PC-3 (cell line): ENCODE measurements at places on chromosomes 3 and 15. TPM values are rescaled to one million over a fixed set of nuclear protein-coding genes. Genes with fewer than 3 reads are reported as not detected.

DNA sequence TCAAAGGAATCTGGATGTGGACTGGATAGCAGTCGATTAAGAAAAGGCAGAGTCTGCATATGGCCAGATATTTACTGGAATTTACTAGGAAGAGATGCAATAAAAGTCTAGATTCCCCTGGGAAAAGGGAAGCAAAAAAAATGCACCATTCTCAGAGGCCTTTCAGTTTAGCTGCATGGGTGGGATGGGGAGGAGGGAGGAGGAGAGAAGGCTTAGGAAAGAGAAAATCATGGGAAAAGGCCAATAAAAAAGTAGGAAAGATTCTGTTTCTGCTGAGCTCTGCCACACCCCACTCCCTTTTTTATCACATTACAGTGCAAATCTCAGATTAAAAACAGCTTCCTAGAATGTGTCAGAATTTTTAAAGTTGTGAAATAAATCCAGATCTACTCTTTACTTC, 103.6 kb downstream of the ADAMTS9 start:
- DNase-seq = no peak

- no peak for DNase-seq
Measured at GRCh38 chr3:126180477-126181397, at the start of gene ALDH1L1. TSS of gene ALDH1L1 (minus strand) at chr3:126180586. CDS start at chr3:126160979, 19,607 bp downstream.

DNA sequence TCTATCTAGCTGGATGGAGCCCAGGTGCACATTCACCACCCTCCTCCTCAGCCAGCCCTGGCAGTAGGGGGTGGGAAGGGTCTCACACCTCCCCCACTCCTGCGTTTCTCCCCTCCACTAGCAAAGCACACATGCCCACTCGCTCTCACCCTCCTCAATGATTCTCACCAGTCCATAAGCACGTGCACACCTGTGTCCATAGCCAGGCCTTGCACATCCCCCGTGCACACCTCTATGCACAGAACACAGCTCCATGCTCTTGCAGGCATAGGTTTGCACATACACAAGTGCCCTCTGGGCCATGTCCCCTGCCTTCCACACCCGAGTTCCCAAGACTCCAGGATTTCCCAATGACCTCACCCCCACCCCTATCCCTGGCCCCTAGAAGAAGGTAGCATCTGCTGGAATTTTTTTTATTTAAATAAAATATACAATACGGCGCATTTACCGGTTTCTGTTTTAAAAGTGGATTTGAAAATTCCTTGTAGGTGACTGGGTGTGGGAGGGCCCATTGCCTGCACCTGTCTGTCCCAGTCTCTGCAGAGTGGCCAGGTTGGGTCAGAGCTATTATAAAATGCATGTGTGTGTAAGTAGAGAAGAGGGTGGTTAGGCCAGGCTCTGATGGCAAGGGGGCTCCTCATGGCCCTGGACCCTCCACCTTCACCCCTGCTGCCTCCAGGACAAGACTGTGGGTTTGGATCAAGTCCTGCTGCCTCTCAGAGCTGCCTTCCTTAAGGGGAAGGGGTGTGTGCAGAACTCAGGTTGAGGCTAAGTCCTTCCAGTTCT, 49.1 kb downstream of the HCN4 start:
- no peak for DNase-seq

CCR8 gene
- not detected in 2 replicates for total RNA-seq

DNA sequence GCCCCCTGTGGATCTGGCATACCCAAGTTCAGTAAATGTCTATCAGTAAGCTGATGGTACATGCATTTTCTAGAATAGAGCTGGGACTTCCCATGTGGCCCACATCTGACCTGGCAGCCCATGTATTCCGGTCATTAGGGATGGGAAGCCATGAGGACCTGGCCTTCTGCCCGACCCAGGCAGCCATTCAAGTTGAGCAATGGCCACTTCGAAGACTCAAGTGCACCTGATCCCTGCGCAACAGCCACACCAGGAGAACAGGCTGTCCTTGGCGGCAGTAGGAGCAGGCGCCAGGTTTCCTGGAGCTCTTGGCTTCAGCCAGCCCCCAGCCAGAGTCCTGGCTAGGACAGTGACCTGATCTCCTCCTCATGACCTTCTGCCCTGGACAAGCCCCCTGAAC, 14.6 kb downstream of the HEMK1 start:
- DNase-seq = no peak

RCCD1 gene
- total RNA-seq = 9.2 and 11.7 TPM in 2 replicates

GRCh38 chr3:181730316-181730715, 18.6 kb downstream of the SOX2 start:
- DNase-seq = no peak

GRCh38 chr3:66606868-66607267, 106.0 kb upstream of the LRIG1 start:
- no peak for DNase-seq

ANKRD34C gene
- total RNA-seq = not detected in 2 replicates

DNA sequence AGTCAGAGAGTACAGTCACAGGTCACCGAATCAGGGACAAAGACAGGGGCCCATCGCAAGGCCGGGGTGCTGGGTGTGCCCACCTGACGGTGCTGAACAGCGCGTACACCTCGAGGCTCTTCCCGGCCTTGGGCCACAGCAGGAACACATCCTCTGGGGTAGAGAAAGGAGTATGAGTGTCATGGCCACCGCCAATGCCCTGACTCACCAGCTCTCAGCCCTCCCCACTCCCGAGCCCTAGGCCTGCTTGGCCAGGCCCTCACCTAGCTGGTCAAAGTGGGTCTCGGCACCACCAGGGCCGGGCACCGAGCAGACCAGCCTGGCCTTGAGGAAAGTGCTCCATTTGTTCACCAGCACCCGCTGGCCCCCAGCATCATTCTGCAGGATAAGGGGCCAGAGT, 4.2 kb downstream of the SEMA3G start:
- DNase-seq = no peak

LIPH gene
- 0.35 and 1.0 TPM in 2 replicates for total RNA-seq

DNA sequence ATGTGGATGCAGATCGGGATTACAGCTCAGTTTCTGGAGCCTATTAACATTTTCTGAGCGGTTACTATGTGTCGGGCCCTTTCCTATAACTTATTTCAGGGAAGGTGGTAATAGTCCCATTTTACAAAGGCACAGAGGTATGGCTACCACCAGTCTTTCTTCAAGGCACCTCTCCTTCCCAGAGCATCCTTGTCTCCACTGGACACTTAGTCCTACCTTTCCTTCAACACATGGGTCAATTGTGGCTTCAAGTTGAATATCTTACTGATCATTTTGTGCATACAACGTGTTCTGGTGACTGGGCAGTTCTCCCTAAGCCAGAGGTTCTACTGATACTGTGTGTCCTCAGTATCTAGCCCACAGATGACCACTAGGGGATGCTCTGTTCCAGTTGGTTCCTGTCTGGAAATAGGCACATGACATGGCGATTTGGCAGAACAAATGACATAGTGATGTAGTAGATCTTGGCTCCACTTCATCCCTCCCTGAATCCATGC, 60.7 kb upstream of the CMTM8 start:
- DNase-seq = peak; percentile 97
